ENCODE measurements at places on chromosomes 3 and 15. TPM values are rescaled to one million over a fixed set of nuclear protein-coding genes. Genes with fewer than 3 reads are reported as not detected.

GOLGA8T gene
- not detected for total RNA-seq

PPIP5K1 gene
- total RNA-seq, result 34.0 TPM

DNA sequence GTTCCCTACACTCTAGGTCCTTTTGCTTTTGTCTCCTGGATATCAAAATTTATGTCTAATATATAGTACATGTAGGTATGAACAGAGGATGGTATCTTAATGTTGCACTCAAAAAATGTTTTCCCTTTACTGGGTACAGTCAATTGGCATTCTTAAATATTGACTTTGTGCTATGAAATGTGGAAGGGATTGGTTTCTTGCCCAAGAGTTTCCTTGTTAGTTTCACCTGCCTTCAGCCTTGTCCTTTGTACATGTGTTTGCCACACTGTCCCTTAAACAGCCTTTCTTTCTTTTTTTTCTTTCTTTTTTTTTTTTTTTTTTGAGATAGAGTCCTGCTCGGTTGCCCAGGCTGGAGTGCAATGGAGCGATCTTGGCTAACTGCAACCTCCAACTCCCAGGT is 287.1 kb downstream of the SQOR start:
- H3K4me3 ChIP-seq, result no peak overlapping the region
- DNase-seq, result no peak
- H3K27ac ChIP-seq, result no peak overlapping the region
- no peaks in the 10 kb centered on the region for H3K36me3 ChIP-seq
- no peaks in the 10 kb centered on the region for H3K4me1 ChIP-seq

CILP gene
- total RNA-seq, result 0.52 TPM

DNA sequence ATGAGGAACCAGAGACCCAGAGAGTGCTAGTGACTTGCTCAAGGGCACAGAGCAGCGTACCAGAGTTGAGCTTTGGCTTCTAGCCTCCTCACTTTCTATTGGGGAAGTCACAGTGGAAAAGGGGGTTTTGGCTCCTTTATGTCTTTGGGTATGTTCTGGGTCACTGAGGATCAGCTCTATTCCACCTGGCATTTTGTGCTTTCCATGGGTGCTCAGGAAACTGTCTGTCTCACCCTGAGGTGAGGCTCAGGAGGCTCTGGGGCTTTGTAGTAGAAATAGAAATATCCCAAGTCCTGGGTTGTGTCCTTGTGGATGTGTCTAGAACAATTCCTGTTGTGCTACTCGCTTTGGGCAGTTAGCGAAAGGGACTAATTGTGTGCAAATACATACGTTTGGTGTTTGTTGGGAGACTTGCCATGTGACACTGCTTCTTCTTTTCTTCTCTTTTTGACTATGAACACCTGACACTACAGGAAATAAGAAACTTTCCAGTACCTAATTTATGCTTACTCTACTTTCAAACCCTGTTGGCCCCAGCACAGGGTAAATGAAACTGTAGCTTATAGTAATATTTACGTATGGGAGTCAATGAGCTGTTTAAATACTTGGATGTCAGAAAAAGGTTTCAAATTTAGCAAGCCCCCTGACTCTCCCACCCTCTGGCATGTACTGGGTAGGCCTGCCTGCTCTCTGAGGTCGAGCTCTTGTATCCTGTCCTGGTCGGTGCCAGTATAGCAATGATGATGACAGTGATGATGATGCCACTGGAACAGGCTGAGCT is 35.6 kb downstream of the SMAD3 start:
- DNase-seq, result peak; percentile 54
- H3K27me3 ChIP-seq, result no peaks in the 10 kb centered on the region
- H3K27ac ChIP-seq, result peak overlapping the region; percentile 76
- H3K4me1 ChIP-seq, result peaks cover 90% of the 10 kb centered on the region

DNA sequence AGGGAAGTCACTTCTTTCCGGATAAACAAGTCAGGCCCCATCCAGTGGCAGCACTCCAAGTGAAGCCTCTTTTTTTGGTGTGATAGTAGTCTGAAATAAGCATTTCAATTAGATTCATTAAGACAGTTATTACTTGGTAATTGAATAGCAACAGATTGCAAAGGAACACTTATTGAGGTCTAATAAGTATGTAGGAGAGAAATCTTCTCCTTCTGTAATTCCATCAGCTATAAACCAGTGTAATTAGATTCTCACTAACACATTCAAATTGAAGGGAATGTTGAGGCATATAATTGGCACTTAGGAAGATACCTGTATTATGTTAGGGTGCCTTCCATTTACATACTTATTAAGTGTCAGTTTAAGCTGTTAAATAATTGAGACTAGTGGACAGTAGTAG is 73.9 kb downstream of the SEMA6D start:
- DNase-seq, result no peak
- H3K36me3 ChIP-seq, result no peaks in the 10 kb centered on the region
- no peaks in the 10 kb centered on the region for H3K4me1 ChIP-seq
- no peak overlapping the region for H3K27ac ChIP-seq
- H3K27me3 ChIP-seq, result no peaks in the 10 kb centered on the region

GRCh38 chr3:129077222-129077621 is 16.6 kb downstream of the GP9 start:
- DNase-seq, result no peak
- H3K36me3 ChIP-seq, result no peaks in the 10 kb centered on the region
- H3K27ac ChIP-seq, result no peak overlapping the region
- H3K4me1 ChIP-seq, result no peaks in the 10 kb centered on the region

- peaks cover 8% of the 10 kb centered on the region for H3K36me3 ChIP-seq
- no peak for DNase-seq
- no peak overlapping the region for H3K4me3 ChIP-seq
- no peaks in the 10 kb centered on the region for H3K27me3 ChIP-seq
- H3K27ac ChIP-seq, result no peak overlapping the region
Observed at GRCh38 chr3:101847328-101847727, 2.0 kb upstream of the NFKBIZ start.

GRCh38 chr3:4125576-4125975 is 177.6 kb upstream of the SETMAR start:
- H3K4me3 ChIP-seq, result no peak overlapping the region
- no peaks in the 10 kb centered on the region for H3K4me1 ChIP-seq
- no peaks in the 10 kb centered on the region for H3K36me3 ChIP-seq
- no peak for DNase-seq

CYP8B1 gene
- not detected for total RNA-seq

GRCh38 chr3:45488591-45488990 is 100.2 kb downstream of the LARS2 start:
- no peak overlapping the region for H3K4me3 ChIP-seq
- no peaks in the 10 kb centered on the region for H3K4me1 ChIP-seq
- no peaks in the 10 kb centered on the region for H3K27me3 ChIP-seq
- DNase-seq, result no peak
- H3K27ac ChIP-seq, result no peak overlapping the region

MRPS25 gene
- 48.0 TPM for total RNA-seq

BCHE gene
- not detected for total RNA-seq

DNA sequence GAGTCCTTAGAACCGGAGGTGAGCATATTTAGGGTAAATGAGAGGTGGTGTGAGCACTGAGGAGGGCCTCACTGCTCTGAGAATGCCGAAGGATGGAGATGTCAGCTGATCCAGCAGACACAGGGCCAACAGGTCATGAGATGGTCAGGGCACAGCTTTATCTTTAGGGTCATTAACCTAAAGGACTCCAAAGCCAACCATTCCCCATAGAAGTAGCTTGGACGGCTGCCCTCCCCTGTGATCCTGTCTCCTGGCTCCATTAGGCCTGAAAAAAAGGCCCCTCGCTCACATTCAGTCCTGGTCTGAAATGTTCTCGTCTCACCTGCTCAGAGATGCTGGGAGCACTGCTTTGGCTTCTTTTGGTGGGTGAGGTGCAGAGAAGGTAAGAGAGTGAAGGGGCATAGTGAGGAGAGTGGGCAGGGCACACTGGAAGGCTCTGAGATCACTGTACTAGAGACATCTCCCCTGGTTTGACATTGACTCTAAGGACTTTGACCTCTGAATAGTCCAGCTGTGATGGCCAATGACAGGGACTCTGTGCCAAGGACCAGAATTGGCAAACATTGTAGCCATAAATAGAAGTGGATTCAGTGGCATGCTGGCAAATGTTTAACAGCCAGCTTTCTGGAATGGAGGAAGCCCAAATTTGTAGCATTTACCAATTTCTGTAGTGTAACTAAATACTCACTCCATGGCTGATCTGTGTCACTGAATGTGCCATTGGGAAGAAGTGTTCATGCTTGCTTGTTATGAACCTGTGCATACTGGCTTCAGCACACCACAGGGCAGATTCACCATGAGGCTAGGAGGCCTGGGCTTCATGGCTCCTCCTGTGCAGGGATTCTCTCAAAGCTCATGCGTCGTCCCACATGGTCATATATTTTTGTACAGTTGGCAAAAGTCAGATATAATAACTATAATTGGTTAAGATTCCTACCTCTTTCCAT is 76.2 kb upstream of the MRPS22 start:
- no peaks in the 10 kb centered on the region for H3K27me3 ChIP-seq
- no peak overlapping the region for H3K4me3 ChIP-seq
- no peak for DNase-seq
- H3K4me1 ChIP-seq, result no peaks in the 10 kb centered on the region
- no peaks in the 10 kb centered on the region for H3K36me3 ChIP-seq

- no peak overlapping the region for H3K27ac ChIP-seq
- H3K4me1 ChIP-seq, result no peaks in the 10 kb centered on the region
- H3K4me3 ChIP-seq, result no peak overlapping the region
- no peaks in the 10 kb centered on the region for H3K27me3 ChIP-seq
Observed at GRCh38 chr3:146308222-146308621, 57.3 kb upstream of the PLSCR4 start.

DNA sequence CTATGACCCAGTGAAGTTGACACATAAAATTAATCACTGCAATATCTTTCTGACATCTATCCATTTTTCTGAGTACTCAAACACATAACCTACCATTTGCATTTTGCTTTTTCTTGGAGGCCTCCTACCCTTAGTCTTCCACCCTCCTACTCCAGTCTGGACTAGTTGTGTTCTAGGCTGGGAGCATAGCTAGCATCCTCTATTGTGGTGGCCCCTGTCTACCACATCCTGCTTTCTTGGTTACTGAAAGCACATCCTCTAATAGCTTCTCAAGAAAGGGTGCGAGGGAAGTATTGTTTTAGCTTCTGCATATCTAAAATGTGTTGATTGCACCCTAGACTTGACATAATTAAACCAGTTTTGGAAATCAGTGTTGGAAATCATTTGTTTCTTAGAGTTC is 176.5 kb downstream of the THSD4 start:
- no peak for DNase-seq
- H3K36me3 ChIP-seq, result no peaks in the 10 kb centered on the region
- H3K27me3 ChIP-seq, result no peaks in the 10 kb centered on the region
- H3K27ac ChIP-seq, result no peak overlapping the region
- no peaks in the 10 kb centered on the region for H3K4me1 ChIP-seq

GRCh38 chr15:43376017-43376705 is 5.3 kb downstream of the TUBGCP4 start:
- no peaks in the 10 kb centered on the region for H3K27me3 ChIP-seq
- no peak overlapping the region for H3K4me3 ChIP-seq
- peaks cover 37% of the 10 kb centered on the region for H3K36me3 ChIP-seq
- DNase-seq, result no peak
- H3K4me1 ChIP-seq, result peaks cover 20% of the 10 kb centered on the region

USF3 gene
- total RNA-seq, result 32.8 TPM

DNA sequence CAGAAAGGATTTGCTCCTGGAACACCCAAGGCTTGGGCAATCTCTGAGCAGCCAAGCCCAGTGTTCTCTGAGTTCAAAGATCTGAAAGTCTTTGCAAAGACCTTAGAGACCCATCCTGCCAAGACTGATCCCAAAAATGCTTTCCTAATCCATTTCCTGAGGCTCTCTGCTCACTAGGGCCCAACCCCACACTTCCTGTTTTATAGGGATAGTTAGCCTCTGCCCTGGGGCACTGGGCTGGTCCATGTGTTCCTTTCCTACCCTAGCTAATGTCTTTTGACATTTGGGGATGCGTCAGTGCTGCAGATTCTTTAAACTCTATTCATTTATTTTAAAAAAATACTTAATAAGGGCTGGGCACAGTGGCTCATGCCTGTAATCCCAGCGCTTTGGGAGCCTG is 372.7 kb downstream of the ROBO2 start:
- no peak for DNase-seq
- H3K36me3 ChIP-seq, result no peaks in the 10 kb centered on the region
- H3K27me3 ChIP-seq, result no peaks in the 10 kb centered on the region
- H3K4me3 ChIP-seq, result no peak overlapping the region

DNA sequence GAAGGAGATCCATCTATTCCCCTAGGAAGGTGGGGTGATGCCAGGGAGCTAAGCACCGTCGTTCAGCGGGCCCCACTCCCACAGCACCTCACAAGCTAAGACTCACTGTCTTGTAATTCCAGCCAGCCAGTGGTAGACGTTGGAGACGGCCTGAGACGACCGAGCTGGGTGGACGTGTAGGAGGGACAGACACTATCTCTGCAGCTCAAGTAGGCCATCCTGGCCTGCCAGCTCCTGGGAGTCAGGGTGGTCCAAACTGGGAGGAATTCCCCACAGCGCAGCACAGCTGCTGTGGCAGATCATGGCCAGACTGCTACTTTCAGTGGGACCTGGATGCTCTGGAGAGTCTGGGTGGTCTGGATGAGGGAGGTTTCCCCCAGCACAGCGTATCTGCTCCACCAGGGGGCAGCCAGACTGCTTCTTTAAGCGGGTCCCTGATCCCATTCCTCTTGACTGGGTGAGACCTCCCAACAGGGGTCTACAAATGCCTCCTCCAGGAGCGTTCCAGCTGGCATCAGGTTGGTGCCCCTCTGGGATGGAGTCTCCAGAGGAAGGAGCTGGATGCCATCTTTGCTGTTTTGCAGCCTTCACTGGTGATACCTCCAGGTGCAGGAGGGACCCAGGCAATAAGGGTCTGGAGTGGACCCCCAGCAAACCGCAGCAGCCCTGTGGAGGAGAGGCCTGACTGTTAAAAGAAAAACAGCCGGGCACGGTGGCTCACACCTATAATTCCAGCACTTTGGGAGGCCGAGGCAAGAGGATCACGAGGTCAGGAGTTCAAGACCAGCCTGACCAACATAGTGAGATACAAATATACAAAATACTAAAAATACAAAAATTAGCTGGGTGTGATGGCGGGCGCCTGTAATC is 27.6 kb downstream of the GNB5 start:
- no peaks in the 10 kb centered on the region for H3K27me3 ChIP-seq
- H3K4me3 ChIP-seq, result no peak overlapping the region
- H3K27ac ChIP-seq, result no peak overlapping the region
- DNase-seq, result no peak
- H3K4me1 ChIP-seq, result peaks cover 12% of the 10 kb centered on the region

- H3K36me3 ChIP-seq, result no peaks in the 10 kb centered on the region
- DNase-seq, result no peak
Observed at GRCh38 chr15:81282911-81283310, 41.0 kb downstream of the STARD5 start.

THBS1 gene
- 9.2 TPM for total RNA-seq

GRCh38 chr3:139509631-139510030 is 29.9 kb downstream of the RBP1 start:
- no peaks in the 10 kb centered on the region for H3K27me3 ChIP-seq
- no peak overlapping the region for H3K4me3 ChIP-seq
- no peaks in the 10 kb centered on the region for H3K4me1 ChIP-seq
- no peak for DNase-seq
- H3K36me3 ChIP-seq, result no peaks in the 10 kb centered on the region
- H3K27ac ChIP-seq, result no peak overlapping the region

Measured in CD4-positive, CD25-positive, alpha-beta regulatory T cell (primary cell).